ENCODE measurements at places on chromosomes 4 and X.

DNA sequence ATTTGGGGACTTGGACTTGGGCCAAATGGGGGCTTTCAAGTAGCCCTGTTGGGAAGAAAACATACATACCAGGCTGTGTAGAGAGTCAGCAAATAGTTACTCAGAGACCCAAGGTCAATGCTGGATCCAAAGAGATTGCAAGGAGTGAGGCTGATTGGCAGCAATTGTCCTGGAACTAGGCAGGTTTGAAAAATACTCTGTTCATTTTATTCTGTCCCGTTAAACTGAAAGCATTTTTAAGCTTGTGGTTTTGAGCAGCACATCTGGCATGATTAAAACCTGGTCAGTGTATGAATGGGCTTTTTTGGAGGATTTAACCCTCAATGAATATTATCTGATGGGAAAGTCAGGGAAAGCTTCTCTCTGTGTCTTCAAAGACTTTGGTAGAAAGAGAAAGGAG lies 294.3 kb upstream of the BOD1L1 start:
- DNase-seq: no peak

DNA sequence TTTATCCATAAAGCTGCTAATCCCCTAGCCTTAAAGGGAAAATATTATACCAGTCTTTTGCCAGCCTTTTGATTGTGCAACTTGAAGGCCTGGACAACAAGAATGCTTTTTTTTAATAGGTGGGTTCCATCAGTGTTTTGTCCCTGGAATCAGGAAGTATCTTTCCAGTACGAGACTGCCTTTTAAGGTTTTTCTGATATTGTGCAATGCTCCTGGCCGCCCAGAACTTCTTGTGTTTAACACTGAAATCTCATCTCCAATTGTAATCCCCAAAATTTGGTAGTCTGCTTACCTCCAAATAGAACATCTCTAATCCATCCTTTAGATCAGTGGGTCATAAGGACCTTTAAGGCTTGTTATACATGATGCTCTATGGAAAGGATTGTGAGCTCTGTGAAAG lies 256.7 kb downstream of the NAF1 start:
- no peak for DNase-seq

DNA sequence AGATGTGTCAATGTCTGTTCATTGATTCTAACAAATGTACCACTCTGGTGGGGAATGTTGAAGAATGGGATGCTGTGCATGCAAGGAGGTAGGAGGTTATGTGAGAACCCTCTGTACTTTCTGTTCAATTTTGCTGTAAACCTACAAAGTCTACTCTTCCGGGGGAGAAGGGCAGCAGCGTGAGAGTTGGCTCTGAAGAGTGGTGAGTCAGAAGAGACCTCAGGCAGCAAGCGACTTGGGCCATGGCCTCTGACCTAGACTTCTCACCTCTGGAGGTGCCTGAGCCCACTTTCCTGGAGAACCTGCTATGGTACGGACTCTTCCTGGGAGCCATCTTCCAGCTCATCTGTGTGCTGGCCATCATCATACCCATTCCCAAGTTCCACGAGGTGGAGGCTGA lies 26.7 kb downstream of the MANBA start:
- DNase-seq: no peak

DNA sequence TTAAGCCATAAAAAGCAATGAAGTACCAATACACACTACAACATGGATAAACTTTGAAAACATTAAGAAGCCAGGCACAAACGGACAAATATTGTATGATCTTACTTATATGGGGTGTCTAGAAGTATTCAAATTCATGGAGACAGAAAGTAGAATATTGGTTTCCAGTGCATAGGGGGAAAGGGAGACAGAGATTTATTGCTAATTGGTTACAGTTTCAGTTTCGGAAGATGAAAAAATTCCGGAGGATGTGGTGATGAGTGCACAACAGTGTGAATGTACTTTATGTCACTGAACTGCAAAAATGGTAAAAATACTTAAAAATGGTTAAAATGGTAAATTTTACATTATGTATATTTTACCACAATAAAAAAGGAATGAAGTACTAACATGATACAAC lies 5.1 kb upstream of the PRDX4 start:
- DNase-seq: no peak

DNA sequence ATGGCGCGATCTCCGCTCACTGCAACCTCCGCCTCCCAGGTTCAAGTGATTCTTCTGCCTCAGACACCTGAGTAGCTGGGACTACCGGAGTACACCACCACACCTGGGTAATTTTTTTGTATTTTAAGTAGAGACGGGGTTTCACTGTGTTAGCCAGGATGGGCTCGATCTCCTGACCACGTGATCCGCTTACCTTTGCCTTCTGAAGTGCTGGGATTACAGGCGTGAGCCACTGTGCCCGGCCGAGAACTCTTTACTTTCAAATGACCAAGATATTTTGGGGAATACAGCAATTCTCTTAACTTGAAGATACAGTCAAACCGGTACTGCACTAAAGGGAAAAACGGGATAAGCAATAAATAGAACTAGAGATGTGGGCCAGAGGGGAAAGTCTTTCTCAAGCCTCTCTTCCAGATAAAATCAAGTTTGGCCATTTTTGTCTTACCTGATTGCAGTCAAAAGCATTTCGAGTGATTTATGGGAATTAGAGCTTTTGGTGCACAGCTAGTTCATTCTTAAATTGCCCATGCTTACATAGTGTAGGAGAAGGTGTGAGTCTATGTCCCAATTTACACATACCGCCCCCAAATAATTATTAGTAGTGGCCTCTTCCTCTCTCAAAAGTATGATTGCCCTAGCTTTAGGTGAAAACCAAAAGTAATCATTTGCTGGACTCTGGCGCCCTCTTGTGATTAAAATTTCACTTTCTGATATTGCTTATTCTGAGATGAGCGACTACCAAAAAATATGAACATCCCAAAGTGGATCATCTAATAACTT lies 53.2 kb upstream of the ABCG2 start:
- DNase-seq: peak; percentile 56

DNA sequence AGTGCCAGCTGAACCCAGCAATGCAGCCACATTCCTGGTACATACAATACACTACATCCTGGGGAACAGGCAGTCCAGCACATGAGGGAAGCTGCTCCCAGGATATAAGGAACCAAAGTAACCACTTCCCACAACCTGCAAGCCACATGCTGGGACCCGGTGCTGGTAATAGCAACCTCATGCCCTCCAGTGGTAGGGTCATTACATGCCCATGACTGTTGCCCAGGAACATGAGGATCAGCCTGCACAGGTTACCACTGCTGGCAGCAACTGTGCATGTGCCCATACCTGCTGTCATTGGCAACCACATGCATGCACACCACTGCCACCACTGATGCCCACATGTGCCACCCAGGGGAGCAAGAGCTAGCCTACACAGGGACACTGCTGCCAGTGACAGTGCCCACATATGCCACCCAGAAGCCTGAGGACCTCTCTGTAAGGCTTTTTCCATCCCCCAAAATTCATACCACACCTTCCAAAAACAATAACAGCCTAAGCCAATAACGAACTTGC lies 1982.5 kb downstream of the ARAP2 start:
- no peak for DNase-seq

DNA sequence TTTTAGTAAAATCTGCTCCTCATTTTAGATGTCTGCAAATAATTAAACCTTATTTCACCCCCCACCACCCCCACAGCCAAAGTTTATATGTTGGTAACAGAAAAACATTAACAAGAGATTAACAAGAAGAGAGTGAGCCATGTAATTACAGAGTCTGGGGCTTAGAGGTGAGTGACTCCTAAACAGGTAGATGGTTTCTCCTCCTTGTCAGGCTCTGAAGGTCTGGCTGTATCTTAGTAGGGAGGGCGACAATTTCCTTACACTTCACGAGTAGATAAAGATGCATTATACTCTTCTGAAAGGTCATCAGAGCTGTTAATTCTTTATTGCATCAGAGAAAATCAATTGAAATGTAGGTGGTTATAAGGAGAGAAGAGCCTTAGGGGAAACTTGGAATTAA lies 171.8 kb upstream of the ANKRD50 start:
- DNase-seq: no peak

GRCh38 chr4:78002260-78002659 lies 54.9 kb upstream of the FRAS1 start:
- DNase-seq: no peak

- no peak for DNase-seq
These were observed 25.9 kb downstream of the LIAS start for GRCh38 chr4:39484582-39485272.

DNA sequence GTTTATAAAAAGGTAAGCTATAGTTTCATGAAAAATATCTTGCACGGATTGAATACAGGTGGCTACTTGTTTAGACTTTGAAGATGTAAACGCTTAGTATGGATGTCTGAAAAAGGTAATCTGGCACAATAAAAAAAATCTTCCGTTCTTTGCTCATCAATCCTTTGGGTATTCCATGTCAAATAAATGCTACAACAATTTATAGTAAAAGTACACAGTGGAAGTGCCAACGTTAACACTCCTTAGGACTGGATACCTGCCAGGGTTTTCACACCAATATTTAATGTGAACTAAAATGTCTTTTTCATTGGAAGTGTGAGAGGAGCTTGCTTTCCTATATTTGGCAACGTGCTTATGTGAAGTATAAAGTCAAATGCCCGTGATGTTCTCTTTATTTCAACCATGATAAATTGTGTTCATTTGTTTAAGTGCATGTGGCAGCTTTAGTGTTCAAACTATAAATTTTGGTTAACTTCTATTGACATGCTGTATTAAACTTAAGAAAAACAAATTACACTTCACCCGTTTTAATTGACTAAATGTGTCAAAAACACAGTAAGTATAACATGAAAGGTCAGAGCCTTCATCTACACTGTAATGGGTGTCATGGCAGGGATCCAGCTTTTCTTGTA lies 121.7 kb upstream of the HAND2 start:
- DNase-seq: no peak

GRCh38 chr4:44983083-44983482 lies 256.7 kb upstream of the GNPDA2 start:
- DNase-seq: no peak

GRCh38 chr4:150782311-150782710 lies 200.4 kb downstream of the MAB21L2 start:
- DNase-seq: peak; percentile 19

- DNase-seq: no peak
These were observed 399.9 kb upstream of the CNKSR2 start for GRCh38 chrX:20974326-20974725.

DNA sequence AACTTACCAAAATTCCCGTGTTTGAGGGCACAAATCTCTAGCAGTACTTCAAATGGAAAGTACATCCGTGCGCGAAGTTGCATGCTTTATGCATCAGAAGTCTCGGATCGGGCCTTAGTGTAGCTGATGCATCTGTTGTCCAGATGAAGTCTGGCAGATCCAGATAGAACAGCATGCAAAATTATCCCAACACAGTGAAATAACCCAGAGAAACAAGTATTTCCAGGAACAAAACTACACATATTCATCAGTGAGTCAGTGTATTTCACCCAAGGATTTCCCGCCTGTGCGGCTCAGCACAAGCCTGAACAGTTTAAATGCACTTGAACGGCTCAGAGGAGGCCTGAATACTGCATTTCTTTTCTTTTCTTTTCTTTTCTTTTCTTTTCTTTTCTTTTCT lies 27.4 kb upstream of the CLDN24 start:
- no peak for DNase-seq

DNA sequence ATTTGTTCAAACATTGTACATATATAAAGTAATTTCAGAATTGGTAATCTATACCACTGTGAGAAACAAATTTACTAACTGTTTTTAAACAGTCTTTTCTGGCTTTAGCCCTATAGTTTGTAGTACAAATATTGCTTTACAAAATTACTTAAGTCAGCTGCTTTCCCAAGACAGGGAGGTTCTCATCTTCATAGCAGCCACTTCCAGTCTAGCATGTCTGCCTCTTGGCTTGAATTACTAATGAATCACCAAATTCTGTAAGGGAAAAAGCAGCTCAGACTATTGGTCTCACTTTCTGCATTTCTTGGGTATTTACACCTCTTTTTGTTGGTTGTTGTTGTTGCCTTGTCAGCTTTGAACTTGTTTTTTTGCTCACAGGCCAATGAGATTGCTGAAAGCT lies 187.2 kb downstream of the NPFFR2 start:
- DNase-seq: no peak

GRCh38 chr4:40856840-40857362 lies 107.1 kb downstream of the NSUN7 start:
- peak; percentile 41 for DNase-seq

GRCh38 chr4:38611676-38612075 lies 52.3 kb upstream of the KLF3 start:
- no peak for DNase-seq

DNA sequence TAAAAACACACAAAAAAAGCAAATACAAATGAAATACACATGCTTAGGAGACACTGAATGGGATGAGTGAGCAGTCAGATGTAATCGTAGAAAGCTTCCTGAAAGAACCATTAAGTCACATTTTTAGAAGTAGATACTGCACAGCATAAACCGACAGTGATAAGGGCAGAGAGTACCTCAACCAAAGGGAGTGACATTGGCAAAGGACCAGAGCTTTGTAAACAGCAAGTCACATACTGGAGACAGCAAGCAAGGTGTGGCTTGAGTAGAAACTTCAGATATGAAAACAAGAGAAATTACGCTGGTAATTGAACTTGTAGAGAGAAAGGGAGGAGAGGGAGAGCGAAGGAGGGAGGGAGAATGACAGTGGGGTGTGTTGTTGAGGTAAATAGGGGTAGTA lies 92.0 kb downstream of the CHRDL1 start:
- no peak for DNase-seq

DNA sequence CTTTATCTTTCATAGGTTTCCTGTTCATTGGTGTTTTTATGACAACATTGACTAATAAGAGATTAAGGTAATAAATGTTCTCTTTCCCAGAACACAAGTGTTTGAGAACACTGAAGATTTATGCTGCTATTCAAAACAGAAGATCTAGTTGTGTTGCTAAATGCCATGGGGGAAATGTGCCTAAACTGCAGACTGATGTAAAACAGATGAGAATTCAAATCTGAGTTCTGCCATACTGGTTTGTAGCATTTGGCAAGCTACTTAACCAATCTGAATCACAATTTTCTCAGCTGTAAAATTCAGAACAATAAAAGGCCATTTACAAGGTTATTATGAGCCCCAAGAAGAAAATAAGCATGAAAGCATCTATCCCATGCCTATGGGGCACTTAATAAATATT lies 2.3 kb downstream of the SLC10A6 start:
- no peak for DNase-seq

GRCh38 chr4:139470997-139471665 lies 17.2 kb downstream of the RAB33B start:
- DNase-seq: no peak

- peak; percentile 28 for DNase-seq
These were observed 35.3 kb upstream of the VSIG4 start for GRCh38 chrX:66074920-66075879.

GRCh38 chr4:154691229-154691628 lies 52.6 kb upstream of the LRAT start:
- DNase-seq: no peak

DNA sequence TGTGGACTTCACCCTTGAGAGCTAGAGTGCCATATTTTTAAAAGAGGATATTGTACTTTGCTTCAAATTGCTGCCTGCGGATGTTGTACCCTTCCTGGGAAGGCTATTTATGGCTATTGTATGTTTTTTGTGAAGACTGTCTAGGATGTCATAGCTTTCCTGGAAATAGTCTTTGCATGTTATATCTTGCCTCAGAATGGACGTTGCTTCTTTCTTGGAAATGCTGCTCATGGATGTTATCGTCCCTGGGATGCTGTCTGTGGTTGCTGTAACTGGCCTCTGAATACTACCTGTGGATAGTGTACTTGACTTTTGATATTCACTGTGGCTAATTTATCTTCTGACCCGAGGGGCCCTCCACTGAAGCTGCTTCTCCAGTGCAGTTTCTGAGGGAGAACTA lies 146.8 kb downstream of the ENOX2 start:
- no peak for DNase-seq
